ENCODE measurements at places on chromosomes 2 and 18.
A peak's percentile ranks its signal among the peaks of the same experiment; 100 is the strongest.

DNA sequence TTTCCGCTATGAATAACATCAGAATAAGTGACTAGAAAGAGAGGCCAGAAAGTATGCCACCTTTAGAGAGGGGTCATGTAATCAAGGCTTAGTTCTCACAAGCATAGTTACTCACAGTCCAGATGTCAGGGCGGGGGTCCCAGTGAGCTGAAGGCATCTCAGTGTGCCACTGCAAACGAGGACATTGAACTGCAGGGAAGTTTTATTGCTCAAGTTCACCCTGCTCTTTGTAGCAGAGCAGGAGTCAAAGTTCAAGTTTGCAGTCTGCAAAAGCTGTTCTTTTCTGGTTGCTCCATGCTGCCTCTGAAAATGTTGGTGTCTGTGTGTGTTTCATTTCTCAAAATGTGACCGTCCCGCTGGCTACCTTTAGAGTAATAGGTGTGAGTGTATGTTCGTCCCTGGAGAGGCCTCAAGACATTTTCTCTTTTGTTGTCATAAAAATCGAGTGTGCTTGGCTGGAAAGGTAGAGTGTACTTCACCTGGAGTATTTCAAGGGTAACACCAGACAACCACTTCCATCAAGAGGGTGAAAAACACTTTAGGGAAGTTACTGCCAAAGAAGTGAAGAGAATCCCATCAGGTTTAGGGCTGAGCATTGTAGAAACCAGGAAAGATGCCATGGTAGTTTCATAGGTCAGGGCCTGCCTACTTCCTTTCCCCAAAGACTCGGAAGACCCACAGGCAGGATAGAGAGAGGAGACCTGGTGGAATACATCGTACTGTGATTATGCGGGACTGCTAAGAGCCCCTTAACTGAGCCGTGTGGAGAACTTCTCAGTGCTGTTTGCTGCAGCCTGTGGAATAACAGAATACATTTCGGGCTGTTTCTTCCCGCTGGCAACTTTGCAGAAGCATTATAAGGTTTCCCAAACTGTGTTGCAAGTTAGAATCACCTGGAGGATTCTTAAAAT is 89.9 kb downstream of the LYPD6 start:
- DNase-seq: no peak

DNA sequence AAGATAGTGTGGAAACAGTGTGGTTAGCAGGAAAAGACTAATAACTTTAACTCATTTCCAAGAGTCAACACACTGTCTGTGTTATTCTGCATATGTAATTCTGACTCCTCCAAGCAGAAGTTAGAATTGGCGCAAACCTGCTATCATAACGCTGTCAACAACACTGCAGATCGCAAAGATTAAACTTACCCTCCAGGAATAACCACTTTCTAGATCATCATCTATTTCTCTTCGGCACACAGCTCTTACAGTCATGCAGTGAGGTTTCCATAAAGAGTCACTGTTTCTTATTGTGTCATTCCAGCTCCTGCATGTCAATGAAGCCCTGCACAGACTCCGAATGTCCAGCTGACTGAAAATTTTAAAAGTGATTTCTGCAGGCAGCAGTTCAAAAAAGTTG is 2.4 kb downstream of the FBXO48 start:
- no peak for DNase-seq

DNA sequence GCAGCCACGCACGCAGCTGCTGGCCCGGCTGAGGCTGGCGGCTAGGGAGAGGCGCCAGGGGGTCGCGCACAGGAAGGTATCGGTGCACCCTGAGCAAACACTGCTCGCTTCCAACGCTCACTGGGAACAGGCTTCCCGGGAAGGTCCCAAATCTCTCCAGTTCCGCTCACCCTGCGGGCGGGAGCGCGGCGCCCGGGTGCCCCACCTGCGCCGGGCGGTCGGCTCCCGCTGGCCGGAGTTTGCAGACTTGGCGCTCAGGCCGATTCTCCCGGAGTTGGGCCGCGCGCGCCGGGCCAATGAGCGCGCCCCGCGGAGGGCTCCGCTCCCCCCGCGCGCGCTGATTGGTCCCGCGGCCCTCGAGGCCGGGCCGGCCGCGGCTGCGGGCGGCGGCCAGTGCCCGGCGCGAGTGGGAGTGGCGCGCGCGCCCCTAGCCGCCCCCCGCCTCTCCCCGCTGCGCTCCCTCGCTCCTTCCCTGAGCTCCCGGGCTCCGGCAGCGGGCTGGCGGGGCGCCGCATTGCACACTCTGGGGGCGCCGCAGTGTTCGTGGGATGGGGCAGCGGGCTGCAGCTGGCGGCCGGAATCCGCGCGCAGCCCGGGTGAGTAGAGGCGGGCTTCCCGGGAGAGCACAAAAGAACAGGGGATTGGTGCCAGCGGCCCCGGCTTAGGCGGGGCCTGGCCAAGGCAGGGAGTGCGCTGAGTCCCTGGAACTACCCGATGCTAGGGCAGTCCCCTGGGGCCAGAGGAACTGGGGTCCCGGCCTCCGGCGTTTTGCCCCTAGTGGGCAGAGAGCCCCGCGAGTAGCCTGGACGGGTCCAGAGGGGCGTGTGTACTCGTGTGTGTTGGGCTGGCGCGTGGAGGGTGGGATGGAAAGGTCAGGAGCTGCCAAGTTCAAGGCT is at the start of gene LYPD6:
Gene LYPD6, plus strand, starts transcription at position 461 of the 896 bp plus-strand sequence. CDS start 107,122 bp downstream, outside the sequence.
- peak; percentile 85 for DNase-seq

DNA sequence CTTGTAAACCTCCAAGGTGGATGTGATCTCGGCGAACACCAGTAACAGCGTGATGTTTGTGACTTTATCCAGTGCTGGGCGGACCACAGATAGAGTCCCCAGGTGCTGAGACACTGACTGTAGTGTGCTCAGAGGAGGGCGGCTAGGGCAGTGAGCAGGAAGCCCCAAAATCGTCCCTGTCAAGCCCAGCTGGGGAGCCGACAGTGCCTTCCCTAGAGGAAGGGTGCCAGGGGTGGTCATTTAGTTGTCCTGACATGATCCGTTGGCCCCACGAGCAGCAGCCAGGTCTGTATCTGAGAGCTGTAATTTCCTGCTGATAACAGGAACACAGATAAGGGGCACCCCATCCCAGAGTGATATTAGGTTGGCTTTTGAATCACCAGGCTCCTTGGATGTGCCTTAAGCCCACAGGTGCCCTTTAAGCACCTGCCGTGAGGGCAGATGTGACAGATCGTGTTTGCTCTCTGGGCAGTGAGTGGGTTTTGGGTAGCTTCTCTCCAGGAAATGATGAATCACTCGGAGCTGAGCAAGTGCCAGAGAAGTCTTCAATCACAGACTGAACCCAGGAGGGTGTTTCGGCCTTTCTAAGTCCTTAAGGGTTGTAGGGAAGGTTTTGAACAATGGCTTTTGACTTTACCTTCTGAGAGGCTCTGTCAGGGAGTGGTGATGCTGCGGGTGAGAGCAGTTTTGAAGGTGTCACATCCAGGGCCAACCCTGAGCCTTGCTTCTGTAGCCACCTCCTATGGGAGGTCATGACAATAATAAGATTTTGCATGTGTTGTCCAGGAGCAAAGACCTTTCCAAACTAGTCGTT is 7.7 kb downstream of the LPIN1 start:
- peak; percentile 69 for DNase-seq

GRCh38 chr2:98004047-98004446 is 8.3 kb upstream of the TMEM131 start:
- no peak for DNase-seq

DNA sequence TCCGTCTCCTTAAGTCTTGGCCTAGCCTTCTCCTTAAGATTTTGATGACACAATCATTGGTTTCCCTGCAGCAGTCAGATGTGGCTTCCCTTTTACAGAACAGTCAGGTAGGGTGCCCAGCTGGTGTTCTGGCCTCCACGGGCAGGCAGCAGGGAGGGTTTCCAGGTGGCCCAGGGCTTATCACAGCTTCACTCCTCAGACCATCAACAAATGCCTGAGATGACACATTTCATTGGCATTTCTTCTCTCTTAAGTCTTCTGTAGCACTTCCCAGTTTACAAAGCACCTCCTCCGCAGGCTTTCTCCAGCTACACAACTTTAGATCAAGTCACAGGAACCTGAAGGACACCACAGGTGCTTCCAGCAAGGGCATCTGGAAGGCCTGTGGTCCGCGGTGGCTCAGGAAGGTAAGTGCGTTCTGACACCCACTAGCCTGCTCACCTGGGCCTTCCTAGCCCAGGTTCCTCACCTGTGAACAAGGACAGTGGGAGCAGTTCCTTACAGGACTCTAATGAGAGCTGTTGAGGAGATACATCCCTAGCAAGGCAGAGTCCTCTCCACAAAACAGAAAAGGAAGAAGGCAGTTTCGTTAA is 37.6 kb downstream of the PTPN18 start:
- peak; percentile 28 for DNase-seq

- no peak for DNase-seq
These were observed 352.0 kb downstream of the RNF144A start for GRCh38 chr2:7269106-7269643.

DNA sequence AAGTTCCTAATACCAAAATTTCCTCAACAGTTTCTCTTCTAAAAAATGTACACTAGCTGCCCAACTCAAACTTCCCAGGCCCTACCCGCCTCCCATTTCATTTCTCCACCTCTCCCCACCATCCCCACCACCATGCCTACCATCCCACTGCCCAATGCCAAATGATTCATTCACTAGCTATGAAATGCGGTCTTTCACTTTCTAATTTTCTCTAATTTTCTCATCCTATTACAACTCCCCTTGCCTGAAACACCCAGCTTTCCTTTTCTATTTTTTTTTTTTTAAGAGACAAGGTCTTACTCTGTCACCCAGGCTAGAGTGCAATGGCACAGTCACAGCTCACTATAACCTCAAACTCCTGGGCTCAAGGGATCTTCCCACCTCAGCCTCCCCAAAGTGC is 38.4 kb downstream of the KIDINS220 start:
- peak; percentile 9 for DNase-seq

GRCh38 chr2:68365087-68365486 is at the start of gene PLEK:
TSS of gene PLEK (plus strand) at chr2:68365282. CDS start at chr2:68365352, 70 bp downstream.
- DNase-seq: no peak

DNA sequence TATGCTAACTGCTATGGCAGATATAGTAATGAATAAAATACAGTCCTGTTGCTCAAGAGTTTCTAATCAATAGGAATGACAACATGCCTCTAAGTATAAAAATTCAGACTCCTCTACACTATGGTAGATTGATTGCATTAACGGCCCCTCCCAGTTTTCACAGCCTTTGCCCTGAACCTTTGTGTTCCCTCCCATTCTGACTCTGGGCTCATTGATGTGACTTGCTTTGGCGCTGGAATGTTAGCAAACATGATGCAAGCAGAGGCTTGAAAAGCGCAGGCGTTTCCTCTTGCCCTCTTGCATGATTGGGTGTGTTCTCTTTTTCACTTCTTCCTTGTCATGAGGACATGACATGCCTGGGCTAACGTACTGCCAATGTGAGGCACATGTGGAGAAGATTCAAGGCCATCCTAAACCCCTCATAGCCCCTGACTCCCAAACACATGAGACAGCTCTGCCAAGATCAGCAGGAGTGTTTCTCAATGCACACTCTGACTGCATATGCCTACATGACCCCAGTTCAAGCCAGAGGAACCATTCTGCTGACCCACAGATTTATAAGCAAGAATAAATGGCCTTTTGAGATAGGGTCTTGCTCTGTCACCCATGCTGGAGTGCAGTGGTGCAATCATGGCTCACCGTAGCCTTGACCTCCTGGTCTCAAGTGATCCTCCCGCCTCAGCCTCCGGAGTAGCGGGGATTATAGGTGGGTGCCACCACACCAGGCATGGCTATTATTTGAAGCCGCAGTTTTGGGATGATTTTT is 49.7 kb upstream of the CD28 start:
- DNase-seq: peak; percentile 23

- peak; percentile 56 for DNase-seq
These were observed 15.8 kb downstream of the C18orf63 start for GRCh38 chr18:74331404-74331803.

GRCh38 chr2:10584843-10585475 is 104.8 kb downstream of the NOL10 start:
- peak; percentile 95 for DNase-seq

DNA sequence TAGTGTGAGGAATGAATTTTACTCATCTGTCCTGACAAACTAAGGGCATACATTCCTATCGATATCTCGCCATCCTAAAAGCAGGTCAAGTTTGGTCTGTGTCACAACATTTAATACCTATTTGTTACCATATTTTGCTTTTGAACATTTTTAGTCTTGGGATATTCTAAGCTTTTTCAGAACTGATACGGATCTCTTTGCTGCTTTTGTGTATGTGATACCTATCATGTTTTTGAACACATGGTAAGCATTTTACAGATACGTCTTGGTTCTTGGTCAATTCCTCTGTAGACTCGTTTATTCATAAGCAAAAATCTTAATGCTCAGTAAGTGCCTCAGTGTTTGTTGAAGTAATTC is 592 bp downstream of the ZNF397 start:
- no peak for DNase-seq

GRCh38 chr18:61855449-61856378 is 37.1 kb downstream of the RNF152 start:
- DNase-seq: no peak

- DNase-seq: no peak
These were observed 109.1 kb upstream of the RMDN2 start for GRCh38 chr2:37816036-37816435.

GRCh38 chr18:42414756-42415454 is 459.9 kb downstream of the PIK3C3 start:
- DNase-seq: no peak

DNA sequence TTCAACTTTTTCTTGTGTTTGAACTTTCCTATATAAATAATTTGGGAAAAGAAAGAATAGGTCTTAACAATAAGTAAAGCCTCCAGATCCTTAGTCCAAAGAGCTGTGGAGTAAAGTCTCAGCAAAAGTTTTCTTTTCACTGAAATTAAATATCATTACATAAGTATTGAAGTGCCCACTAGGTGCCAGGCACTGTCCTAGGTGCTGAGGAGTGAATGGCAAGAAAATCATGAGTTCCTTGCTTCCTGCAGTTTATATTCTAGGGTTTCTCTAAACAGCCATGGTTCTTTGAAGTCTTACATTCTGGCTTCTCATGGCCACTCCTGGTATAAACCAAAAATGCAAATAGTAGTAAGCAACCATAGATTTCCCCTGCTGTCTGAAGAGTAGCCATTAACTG is 59.7 kb downstream of the SPP2 start:
- DNase-seq: no peak

- DNase-seq: no peak
These were observed 50.9 kb downstream of the REEP1 start for GRCh38 chr2:86286516-86286915.

DNA sequence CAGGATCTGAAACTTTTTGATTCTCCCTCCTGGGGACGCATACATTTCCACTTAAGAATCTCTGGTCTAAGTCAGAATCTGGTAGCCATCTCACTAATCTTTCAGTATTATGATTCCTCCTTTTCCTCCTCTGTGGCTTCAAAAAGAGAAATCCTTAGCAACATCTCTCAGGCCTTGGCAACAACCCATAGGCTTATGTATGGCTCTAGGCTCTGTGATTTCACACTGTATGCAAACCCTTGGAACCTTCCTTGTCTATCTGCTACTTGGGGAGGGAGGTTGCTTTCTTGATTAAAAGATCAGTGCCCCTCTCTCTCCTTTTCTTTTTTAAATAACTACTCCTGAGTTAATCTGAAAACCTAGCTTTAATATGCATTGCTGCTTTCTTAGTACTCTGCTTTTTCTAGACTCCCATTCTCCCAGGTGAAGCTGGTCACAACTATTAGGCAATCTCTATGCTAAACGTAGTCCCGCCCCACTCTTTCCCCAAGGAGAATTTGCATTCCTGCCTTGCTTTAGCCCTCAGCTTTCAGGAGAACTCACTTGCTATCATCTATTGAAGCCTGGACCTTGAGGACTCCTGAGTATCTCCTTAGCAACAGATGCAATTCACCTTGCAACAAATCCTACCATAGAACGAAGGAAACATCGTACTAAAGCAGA is 72.2 kb upstream of the L3MBTL4 start:
- DNase-seq: no peak

All from EL (cell line).